ENCODE measurements at places on chromosomes 4 and X.

GRCh38 chrX:13489454-13489853 lies 79.9 kb upstream of the EGFL6 start:
- DNase-seq: no peak

DNA sequence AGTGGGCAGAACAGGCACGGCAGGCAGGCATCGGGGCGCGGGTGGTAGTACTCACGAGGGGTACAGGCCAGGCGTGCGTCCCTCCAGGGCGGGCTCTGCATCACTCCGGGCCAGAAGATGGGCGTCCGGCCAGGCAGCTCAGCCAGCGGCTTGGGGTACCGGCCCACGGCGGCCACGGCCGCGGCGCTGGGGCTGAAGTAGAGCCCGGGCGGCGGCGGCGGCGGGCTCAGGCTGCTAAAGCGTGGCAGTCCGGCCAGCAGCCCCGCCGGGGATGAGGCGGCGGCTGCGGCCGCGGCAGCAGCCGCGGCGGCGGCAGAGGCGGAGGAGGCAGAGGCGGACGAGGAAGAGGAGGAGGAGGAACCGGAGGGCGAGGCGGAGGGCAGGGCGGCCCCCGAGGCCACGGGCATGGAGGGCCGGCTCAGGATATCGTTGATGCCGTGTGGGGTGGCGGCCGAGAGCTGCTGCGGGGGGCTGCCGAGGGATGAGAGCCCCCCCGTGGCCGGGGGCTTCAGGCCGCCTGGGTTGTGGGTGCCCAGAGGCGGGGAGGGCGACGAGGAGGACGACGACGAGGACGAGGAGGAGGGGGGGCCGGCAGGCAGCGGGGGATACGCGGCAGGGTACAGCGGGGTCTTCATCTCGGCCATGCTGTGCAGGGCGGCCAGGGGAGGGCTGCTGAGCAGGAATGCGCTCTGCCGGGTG lies 1.4 kb downstream of the NKX6-1 start:
- DNase-seq: no peak

DNA sequence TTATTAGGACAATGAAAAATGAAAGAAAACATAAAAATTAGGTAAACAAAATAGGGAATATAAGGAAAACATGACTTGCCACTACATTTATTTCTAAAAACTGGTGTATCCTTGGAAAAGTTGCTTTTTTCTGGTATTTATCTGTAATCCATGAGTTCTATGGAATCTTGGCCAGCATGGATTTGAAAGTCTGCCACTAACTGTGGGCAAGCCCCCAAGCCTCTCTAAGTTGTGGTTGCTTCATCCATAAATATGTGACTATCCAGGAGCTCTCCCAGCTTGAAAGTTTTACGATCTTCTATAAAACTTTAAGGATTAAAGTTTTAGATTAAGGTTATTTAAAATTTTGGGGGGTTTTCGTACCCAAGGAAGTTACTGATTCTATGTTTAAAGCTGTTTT lies 21.8 kb downstream of the RPS6KA3 start:
- DNase-seq: no peak

- no peak for DNase-seq
Observed at GRCh38 chr4:25892796-25893195, 21.2 kb upstream of the SMIM20 start.

- DNase-seq: no peak
Observed at GRCh38 chr4:171118091-171118490, 695.1 kb upstream of the GALNTL6 start.

GRCh38 chr4:164446516-164446915 lies 307.4 kb upstream of the SMIM31 start:
- no peak for DNase-seq

DNA sequence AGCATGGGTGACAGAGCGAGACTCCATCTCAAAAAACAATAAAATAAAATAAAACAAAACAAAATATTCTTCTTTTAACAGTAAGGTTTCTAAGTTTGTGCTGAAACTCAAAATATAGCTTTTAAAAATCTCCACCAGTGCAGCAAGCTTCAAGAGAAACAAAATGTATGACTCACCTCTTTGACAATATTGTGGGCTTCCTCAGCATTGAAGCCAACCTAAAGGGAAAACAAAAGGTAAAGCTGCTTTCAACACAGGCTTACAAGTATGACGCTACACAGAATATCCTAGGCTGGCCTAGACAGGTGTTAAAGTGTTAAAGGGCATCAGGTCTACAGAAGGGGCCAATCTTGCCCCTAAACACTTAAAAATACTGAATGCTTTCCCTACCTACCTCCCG lies 1.2 kb downstream of the DYNLT3 start:
- no peak for DNase-seq

DNA sequence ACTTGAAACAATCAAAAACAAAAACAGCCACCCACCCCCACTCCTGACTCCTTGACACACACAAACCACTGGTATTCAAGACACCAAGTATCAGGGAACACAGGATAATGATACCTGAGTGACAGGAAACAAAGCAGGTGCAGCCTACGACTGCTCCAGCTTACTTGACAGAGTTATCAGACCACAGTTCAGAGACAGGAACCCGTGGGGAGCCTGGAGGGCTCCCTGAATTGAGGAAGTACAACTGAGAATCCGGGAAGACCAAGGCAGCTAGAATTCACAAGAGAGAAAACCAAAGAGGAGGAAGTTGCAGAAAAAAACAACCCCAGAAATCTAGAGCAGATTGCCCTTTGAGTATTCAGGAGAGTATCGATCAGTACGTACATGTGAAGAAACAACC lies 20.5 kb downstream of the COMMD8 start:
- DNase-seq: no peak

DNA sequence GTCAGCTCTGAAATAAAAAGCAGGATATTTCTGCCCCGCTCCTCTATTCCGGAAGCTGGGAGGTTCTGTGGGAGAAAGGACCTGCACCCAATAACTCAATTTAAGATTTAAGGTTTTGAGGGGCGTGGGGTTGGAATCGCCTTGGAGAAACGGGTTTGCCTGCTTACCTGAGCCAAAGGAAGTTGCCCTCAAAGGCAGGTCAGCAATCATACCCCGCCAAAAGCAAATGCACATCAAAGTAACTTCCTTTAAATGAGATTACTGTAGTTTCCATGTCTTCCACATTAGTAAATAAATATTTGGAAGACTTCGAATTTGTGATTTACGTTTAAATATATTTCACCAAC lies 978 bp upstream of the HS3ST1 start:
- DNase-seq: no peak

GRCh38 chrX:54758114-54759055 lies 39.7 kb downstream of the ITIH6 start:
- no peak for DNase-seq

GRCh38 chr4:183503497-183504063 lies 1.3 kb upstream of the ING2 start:
- no peak for DNase-seq

All from D721Med (cell line).